Psoas muscle (tissue), 8 donors: ENCODE measurements at places on chromosomes 3 and 15. TPM values are rescaled to one million over a fixed set of nuclear protein-coding genes. Genes with fewer than 3 reads are reported as not detected.

DPPA2 gene
- polyA plus RNA-seq = not detected

CD200 gene
- polyA plus RNA-seq = 0.75 TPM

IL17RB gene
- polyA plus RNA-seq = 1.3 TPM

DNAJA4 gene
- 154 TPM for polyA plus RNA-seq

SCAMP5 gene
- polyA plus RNA-seq = 2.1 TPM

PLA2G4E gene
- polyA plus RNA-seq = 0.01 TPM

SERPINI2 gene
- polyA plus RNA-seq = 0.04 TPM

ADAMTS17 gene
- 6.8 TPM for polyA plus RNA-seq

DUOX1 gene
- polyA plus RNA-seq = 0.03 TPM

MESP2 gene
- polyA plus RNA-seq = not detected

MASP1 gene
- 4.2 TPM for polyA plus RNA-seq

GP5 gene
- not detected for polyA plus RNA-seq

MUC4 gene
- polyA plus RNA-seq = not detected

RPL22L1 gene
- polyA plus RNA-seq = 55.7 TPM

UBAP1L gene
- polyA plus RNA-seq = 1.1 TPM

KLHL6 gene
- 0.13 TPM for polyA plus RNA-seq

IL5RA gene
- polyA plus RNA-seq = 0.08 TPM

GRM2 gene
- polyA plus RNA-seq = 0.09 TPM

SLC7A14 gene
- 0.01 TPM for polyA plus RNA-seq

PRSS50 gene
- 0.01 TPM for polyA plus RNA-seq

ZNF662 gene
- polyA plus RNA-seq = 0.37 TPM

CLRN1 gene
- not detected for polyA plus RNA-seq

FAH gene
- polyA plus RNA-seq = 11.3 TPM

GCHFR gene
- 6.7 TPM for polyA plus RNA-seq

OXSM gene
- 17.3 TPM for polyA plus RNA-seq

LTK gene
- polyA plus RNA-seq = not detected

TRAK1 gene
- polyA plus RNA-seq = 68.2 TPM

ITIH1 gene
- polyA plus RNA-seq = not detected

PDCD10 gene
- 47.9 TPM for polyA plus RNA-seq
